ENCODE measurements at places on chromosomes 3 and 15.

GRCh38 chr15:41849204-41849603, 10.6 kb downstream of the PLA2G4B start:
- DNase-seq, result no peak

- DNase-seq, result no peak
Measured at GRCh38 chr15:63035253-63035652, 7.3 kb upstream of the TPM1 start.

DNA sequence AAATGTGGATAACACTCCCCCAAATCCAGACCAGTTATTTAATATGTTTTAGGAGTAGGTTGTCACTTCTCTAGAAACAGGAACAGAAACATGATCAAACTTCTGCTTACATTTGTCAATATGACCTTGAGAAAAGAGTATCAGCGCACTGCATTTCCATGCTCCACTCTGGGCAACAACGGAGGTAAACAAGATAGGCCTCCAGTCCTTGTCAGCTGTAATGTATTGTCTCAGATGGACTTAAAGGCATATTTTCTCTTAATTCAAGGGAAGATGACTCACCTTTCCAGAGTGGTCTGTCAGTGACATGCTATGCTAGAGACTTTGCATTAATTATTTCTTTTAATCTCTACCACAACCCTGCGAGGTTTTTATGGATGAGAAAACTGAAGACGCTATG, 51.6 kb upstream of the TCF12 start:
- no peak for DNase-seq

DNA sequence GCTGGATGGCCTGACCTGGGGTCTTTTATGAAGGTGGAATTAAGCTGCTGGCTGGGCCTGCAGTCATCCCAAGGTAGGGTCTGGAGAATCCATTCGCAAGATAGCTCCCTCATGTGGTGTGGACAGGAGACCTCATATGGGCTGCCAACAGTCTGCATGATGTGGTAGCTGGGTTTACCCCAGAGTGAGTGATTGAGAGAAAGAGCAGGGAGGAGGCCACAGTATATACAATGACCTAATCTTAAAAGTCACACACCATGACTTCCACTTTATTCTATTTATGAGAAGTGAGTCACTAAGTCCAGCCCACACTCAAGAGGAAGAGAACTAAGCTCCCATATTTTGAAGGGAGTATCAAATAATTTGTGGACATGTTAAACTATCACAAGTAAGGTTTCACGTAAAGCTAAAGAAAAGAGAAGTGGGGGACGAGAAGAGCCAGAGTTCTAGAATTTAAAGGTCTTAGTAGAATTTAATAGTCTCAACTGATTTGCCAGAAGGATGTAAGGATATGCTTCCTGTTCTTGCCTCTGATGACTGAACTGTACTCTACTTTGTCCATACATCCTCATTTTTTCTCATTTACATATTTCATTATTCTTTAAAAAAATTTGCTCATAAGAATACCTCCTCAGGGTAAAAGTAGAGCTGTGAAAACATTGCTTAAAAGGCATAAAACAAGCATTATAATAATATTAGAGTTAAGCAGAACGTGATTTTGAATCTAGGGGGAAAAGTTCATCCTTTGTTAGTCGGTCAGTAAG, 184.4 kb downstream of the PEX5L start:
- no peak for DNase-seq

GRCh38 chr3:39460677-39461076, 6.8 kb upstream of the MOBP start:
- no peak for DNase-seq

GRCh38 chr3:108127301-108127988, 36.6 kb upstream of the CD47 start:
- no peak for DNase-seq

DNA sequence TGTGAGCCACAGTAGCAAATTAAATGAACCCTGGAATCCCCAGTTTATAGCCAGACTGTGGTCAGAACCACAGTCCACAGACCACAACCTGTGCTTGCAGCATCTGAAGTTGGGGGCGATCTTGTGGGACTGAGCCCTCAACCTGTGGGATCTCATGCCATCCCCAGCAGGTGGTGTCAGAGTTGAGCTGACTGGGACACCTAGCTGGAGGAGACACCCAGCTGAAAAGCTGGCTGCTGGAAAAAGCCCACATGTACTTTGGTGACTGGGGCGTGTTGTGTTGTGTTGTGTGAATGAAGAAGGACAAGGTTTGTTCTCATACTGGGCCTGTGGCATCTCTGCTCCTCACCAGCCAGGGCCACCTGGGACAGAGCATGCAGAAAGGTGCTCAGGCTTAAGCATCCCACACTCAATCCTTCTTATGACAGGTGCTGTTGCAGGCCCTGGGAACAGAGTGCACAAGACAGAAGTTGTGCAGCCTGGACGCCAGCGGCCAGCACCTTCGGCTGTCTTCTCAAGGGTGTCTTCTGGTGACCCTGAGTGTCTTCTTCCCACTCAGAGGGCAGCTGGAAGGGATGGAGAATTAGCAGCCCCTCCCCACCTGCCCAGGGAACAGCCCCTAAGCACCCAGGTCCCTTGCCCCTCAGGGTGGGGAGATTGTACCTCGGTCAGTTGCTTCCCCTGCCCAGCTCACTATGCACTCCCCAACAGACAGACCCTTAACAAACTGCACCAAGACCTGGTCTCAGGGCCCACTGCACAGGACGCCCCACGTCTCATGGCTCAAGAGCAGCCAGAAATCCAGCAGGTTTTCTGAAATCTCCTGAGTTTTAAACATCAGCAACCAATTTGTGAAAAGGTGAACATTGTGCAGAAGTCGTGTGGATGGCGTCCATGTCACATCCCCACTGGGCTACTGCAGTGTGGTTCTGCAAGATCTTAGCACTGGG, 2.2 kb upstream of the UROC1 start:
- no peak for DNase-seq

DNA sequence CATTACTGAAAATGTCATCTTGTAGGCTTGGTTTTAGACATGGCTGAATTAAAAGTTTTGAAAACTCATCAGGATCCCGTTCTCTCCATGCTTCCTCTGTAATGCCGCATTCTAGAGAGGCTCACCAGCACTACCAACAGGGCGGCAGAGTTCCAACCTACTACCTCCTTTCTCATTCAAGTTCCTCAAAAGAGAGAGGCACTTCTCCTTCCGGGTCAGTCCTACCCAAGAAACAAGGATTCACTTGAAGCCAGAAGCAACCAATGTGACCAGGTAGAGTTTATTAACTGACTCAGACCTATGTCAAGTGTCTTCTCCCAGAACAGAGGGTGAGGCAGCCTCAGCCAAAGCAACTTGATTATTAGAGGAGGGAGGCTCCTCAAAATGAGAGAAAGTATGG, 59.8 kb upstream of the GYG1 start:
- DNase-seq, result no peak

DNA sequence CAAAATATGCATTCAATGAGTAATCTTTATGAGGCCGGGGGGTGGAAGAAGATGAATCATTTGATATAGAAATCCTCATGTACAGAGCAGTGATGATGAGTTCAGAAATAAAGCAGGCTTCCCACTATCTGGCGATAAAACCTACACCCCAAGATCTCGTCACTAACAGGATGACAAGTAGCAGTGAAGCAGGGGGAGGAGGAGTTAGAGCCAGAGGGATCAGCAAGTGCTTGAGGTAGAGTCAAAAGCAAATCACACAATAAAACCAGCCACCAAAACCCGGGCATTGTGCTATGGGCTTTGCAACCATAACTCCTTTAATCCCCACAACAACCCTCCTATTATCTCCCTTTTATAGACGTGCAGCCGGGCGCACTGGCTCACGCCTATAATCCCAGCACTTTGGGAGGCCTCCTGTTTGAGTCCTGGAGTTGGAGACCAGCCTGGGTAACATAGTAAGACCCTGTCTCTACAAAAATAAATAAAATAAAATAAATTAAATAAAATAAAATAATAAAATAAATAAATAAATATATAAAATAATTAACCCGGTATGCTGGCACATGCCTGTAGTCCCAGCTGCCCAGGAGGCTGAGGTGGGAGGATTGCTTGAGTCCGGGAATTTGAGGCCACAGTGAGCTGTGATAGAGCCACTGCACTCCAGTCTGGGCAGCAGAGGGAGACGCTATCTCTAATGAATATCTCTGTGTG, 53.0 kb downstream of the STARD5 start:
- no peak for DNase-seq

- DNase-seq, result no peak
Measured at GRCh38 chr3:110413266-110413665, 658.4 kb upstream of the NECTIN3 start.

- DNase-seq, result no peak
Measured at GRCh38 chr3:139770577-139770976, 92.8 kb upstream of the NMNAT3 start.

DNA sequence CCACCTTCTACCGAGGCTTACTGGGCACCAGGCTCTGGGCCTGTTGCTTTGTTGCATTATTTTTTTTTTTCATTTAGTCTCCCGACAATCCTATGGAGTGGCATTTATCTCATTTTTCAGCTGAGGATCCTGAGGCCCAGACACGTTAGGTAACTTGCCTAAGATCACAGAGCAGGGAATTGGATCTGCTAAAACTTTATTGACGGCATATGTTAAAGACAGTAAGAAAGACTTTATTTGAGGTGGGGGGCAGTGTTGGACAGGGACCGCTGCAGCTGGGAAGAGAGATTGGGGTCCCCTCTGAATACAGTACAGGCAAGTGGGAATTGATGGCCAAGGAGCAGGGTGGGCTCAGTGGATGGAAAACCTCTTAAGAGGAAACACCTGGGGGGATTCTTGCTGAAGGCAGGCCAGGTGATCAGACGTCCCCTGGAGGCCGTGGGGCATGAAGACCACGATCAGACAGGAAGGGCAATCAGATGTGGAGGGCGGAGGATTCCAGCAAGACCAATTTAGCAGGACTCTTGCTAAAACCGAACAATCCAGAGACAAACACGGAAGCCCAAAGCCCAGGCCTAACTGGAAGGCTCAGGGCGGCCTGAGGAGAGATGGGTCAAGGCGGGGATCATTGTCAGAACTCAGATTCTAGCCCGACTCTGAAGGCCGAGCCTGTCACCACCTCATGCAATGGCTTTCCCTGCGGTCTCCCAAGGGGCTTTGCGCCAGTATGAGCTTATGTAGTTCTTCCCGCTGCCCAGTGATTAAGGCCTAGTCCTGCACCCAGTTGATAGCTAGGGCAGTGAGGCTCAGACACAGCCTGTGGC, 53.7 kb downstream of the RGMA start:
- no peak for DNase-seq

DNA sequence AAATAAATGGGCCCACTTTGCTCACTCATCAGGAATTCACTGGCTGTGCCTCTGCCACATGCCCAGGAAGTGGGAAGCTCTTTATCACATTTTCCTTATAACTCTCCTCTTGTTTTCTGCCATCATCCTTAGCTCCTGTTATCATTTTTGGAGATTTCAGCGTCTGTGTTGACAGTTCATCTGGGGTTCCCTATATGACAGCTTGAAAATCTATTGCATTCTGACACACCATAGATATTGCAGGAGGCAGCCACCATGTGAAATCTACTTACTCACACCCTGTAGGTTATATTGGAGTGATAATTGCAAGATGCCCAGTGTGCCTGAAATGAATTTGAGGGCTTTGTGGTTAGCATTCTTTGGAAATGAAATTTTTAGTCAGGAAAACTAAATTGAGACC, 132.9 kb downstream of the RYR3 start:
- DNase-seq, result no peak

GRCh38 chr3:178246004-178246403, 290.2 kb upstream of the KCNMB2 start:
- DNase-seq, result no peak

DNA sequence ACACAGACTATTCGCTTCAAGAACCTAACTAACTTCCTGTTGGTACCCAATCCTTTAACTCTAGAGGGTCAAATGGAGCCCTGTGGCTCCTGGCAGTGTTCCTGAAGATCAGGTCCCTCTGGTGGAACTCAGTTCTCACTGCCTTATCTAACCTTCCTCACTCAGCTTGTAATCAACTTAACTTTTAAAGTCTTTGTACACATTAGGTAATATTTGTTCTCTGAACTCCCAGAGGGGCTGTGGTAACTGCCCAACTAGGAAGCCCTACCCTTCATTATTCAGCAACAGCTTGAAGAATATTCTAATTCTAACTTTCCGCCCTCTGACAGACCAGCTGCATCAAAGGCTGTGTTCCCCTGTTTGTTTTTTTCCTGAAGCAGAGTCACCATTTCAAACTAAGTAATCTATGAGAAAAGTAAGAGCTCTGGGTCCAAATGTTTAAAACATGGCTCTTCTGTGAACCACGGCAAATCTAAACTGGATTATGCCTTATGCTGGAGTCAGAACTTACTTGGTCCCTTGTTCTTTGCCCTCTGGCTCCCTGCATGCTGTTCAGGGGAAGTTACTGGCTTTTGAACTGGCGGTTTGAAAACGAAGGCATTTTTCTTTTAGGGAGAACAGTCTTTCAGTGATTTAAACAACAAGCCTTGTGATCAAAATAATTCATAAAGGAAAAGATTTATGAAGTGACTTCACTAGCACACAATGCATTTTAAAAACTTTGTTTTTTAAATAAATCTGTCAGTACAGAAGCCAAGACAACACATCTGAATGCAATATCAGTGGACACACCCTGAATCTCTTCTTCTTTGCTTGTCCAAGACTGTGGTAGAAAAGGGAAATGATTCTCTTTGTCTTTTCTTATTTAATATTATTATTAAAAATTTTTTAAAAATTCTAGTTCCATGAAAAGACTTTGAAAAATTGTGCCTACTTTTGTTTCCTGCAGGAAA, 365.6 kb downstream of the TIGIT start:
- peak; percentile 20 for DNase-seq

All from large intestine (tissue), 12 donors.